ENCODE measurements at places on chromosomes 3 and 15. TPM values are rescaled to one million over a fixed set of nuclear protein-coding genes. Genes with fewer than 3 reads are reported as not detected.

The MAP1A gene
- total RNA-seq = 18.7 TPM

The CXCR6 gene
- total RNA-seq = not detected

The SH2D7 gene
- total RNA-seq = not detected

The LEKR1 gene
- 0.45 TPM for total RNA-seq

The TM4SF18 gene
- under 0.01 TPM for total RNA-seq

The KY gene
- not detected for total RNA-seq

The SPTSSB gene
- not detected for total RNA-seq

The FBXW12 gene
- not detected for total RNA-seq

The MAGI1 gene
- 6.4 TPM for total RNA-seq

The P3H2 gene
- 6.4 TPM for total RNA-seq

The GOLGA8G gene
- not detected for total RNA-seq

The EFHB gene
- total RNA-seq = not detected

The MNS1 gene
- total RNA-seq = 3.4 TPM

The FAM174B gene
- total RNA-seq = 0.84 TPM

The PPM1L gene
- total RNA-seq = 0.45 TPM

The ARL6IP5 gene
- total RNA-seq = 156 TPM

The UBAP1L gene
- total RNA-seq = under 0.01 TPM

The LRRK1 gene
- 2.8 TPM for total RNA-seq

The WNT5A gene
- 33.5 TPM for total RNA-seq

The ASB7 gene
- total RNA-seq = 8.6 TPM

The DAZL gene
- not detected for total RNA-seq

The CLDN16 gene
- total RNA-seq = not detected

The SCAANT1 gene
- total RNA-seq = not detected

The KNG1 gene
- total RNA-seq = not detected

The ITGA11 gene
- total RNA-seq = 1.0 TPM

The NSMCE3 gene
- 10.1 TPM for total RNA-seq

The EAF2 gene
- 1.5 TPM for total RNA-seq

The HTR3E gene
- total RNA-seq = not detected

The MORC1 gene
- total RNA-seq = not detected

The MKRN2OS gene
- total RNA-seq = not detected

The CADPS gene
- 0.50 TPM for total RNA-seq

The ATP13A5 gene
- not detected for total RNA-seq

The GHRL gene
- not detected for total RNA-seq

The ADAMTS7 gene
- total RNA-seq = 5.0 TPM

The CDHR4 gene
- total RNA-seq = not detected

The APOD gene
- 1.0 TPM for total RNA-seq

The MYH15 gene
- under 0.01 TPM for total RNA-seq

The PRR20G gene
- not detected for total RNA-seq

The SETD5 gene
- total RNA-seq = 22.7 TPM

The ZBTB20 gene
- total RNA-seq = 4.9 TPM

Measured in bronchus fibroblast of lung (primary cell).